ENCODE measurements at places on chromosomes 5 and 9. TPM values are rescaled to one million over a fixed set of nuclear protein-coding genes. Genes with fewer than 3 reads are reported as not detected.

The MAP1B gene
- 60.8 TPM for total RNA-seq

The SUSD3 gene
- total RNA-seq: 3.1 TPM

The ST8SIA4 gene
- total RNA-seq: 9.6 TPM

The FREM1 gene
- 60.5 TPM for total RNA-seq

The IL33 gene
- 4.7 TPM for total RNA-seq

The TLX3 gene
- total RNA-seq: not detected

The C6 gene
- total RNA-seq: 0.20 TPM

The CCDC171 gene
- total RNA-seq: 9.8 TPM

The TRPM6 gene
- 0.07 TPM for total RNA-seq

The CAPSL gene
- total RNA-seq: not detected

The GDA gene
- total RNA-seq: 0.58 TPM

The KCNV2 gene
- not detected for total RNA-seq

The GHR gene
- total RNA-seq: 7.9 TPM

The TMC1 gene
- 0.22 TPM for total RNA-seq

The PNPLA7 gene
- total RNA-seq: 5.7 TPM

The PTGDS gene
- 58.0 TPM for total RNA-seq

The LIFR gene
- 62.4 TPM for total RNA-seq

The SIT1 gene
- not detected for total RNA-seq

The SMU1 gene
- total RNA-seq: 24.5 TPM

The CCL28 gene
- not detected for total RNA-seq

The NTMT1 gene
- 33.0 TPM for total RNA-seq

The IFNA14 gene
- not detected for total RNA-seq

The EXD3 gene
- total RNA-seq: 37.3 TPM

The MARCOL gene
- total RNA-seq: not detected

The HEMGN gene
- not detected for total RNA-seq

The SNCB gene
- total RNA-seq: not detected

The RASEF gene
- 3.7 TPM for total RNA-seq

The SPATA31A3 gene
- total RNA-seq: not detected

The PCDHB3 gene
- 21.6 TPM for total RNA-seq

The CKMT2 gene
- total RNA-seq: 2.3 TPM

The PAEP gene
- not detected for total RNA-seq

The FCN1 gene
- total RNA-seq: not detected

The LHX2 gene
- total RNA-seq: not detected

The DNAJC18 gene
- 25.2 TPM for total RNA-seq

The UBLCP1 gene
- total RNA-seq: 27.8 TPM

The HAVCR2 gene
- 0.86 TPM for total RNA-seq

The ARAP3 gene
- 53.8 TPM for total RNA-seq

The ENTREP1 gene
- total RNA-seq: 2.3 TPM

The PCDHA10 gene
- total RNA-seq: 18.6 TPM

The MLANA gene
- not detected for total RNA-seq

The GZMA gene
- not detected for total RNA-seq

The ARHGEF28 gene
- 0.29 TPM for total RNA-seq

The PRR7 gene
- 5.9 TPM for total RNA-seq

The IQGAP2 gene
- total RNA-seq: 15.2 TPM

The CCDC152 gene
- total RNA-seq: not detected

The C9orf43 gene
- total RNA-seq: 0.72 TPM

The ARSI gene
- total RNA-seq: 19.1 TPM

The PRDM9 gene
- not detected for total RNA-seq

The TRIM14 gene
- 11.5 TPM for total RNA-seq

The MEIKIN gene
- total RNA-seq: not detected

The NR2F1 gene
- total RNA-seq: 19.7 TPM

The AK8 gene
- 2.1 TPM for total RNA-seq

The TRIO gene
- total RNA-seq: 209 TPM

The DMAC1 gene
- total RNA-seq: 60.0 TPM

The SOHLH1 gene
- total RNA-seq: not detected

The GLRA1 gene
- total RNA-seq: not detected

The UGT3A1 gene
- not detected for total RNA-seq

The SPARC gene
- 2,896 TPM for total RNA-seq

The B4GALT7 gene
- total RNA-seq: 37.4 TPM

Data from mesothelial cell of epicardium (in vitro differentiated cells).